ENCODE measurements at places on chromosomes 6 and 20.

GRCh38 chr6:125197795-125198269 is 44.3 kb downstream of the TPD52L1 start:
- DNase-seq: no peak

GRCh38 chr6:127481628-127482027 is 22.4 kb upstream of the KIAA0408 start:
- DNase-seq: no peak

GRCh38 chr20:58195047-58195446 is 33.4 kb downstream of the ANKRD60 start:
- DNase-seq: no peak

- DNase-seq: no peak
Observed at GRCh38 chr6:72246926-72247325, 360.6 kb downstream of the RIMS1 start.

DNA sequence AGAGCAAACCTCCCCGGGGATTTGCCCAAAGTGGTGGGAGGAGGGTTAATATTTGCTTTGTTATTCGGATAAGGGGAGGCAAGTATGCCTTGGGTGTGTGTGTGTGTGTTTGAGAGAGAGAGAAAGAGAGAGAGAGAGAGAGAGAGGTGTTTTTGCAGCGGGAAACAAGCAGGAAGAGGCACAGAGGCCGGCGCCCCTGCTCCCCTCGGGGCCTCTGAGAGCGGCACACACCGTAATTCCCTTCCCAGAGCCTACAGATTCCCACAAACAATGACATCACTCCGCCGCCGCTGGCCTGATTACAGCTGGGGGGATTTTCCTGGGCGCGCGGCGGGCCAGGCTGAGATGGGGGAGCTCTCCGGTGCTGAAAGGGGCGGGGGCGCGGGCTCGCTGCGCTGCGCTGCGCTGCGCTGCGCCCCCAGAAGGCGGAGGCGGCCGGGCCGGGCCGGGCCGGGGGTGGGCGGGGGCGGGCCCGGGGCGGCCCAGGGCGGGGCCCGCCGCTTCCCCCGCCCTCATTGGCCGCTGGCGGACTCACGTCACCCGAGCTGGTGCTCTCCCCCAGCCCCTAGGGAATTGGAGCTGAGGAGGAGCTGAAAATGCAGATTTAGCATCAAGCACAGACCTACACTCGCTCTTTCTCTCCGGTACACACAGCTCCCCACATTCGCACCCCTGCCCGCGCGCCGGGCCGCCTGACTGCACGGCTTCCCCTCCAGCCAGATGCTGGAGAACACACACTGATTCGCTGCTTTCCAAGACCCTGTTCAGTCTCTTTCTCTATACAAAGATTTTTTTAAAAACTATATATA is at the start of gene PCSK2:
TSS of gene PCSK2 (plus strand) at position 631 of the 809 bp plus-strand sequence. CDS start 266 bp downstream, outside the sequence.
- DNase-seq: no peak

DNA sequence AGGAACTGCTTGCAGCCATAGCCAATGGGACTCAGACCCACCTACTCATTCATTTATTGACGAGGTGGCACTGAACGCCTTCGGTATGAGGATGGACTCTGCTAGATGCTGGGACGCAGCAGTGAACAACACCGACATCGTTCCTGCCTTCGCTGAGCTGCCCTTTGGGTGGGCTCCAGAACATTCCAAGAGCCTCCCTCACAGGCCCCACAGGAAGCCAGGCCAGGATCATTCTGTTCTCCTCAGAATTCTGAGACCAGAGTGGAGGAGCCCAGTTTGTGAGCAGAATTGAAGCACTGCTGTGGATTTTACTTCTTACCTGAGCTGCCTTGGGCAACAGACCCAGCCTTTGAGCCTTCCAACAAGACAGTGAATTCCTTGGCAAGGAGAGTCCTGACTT is 82.1 kb downstream of the KCNB1 start:
- no peak for DNase-seq

DNA sequence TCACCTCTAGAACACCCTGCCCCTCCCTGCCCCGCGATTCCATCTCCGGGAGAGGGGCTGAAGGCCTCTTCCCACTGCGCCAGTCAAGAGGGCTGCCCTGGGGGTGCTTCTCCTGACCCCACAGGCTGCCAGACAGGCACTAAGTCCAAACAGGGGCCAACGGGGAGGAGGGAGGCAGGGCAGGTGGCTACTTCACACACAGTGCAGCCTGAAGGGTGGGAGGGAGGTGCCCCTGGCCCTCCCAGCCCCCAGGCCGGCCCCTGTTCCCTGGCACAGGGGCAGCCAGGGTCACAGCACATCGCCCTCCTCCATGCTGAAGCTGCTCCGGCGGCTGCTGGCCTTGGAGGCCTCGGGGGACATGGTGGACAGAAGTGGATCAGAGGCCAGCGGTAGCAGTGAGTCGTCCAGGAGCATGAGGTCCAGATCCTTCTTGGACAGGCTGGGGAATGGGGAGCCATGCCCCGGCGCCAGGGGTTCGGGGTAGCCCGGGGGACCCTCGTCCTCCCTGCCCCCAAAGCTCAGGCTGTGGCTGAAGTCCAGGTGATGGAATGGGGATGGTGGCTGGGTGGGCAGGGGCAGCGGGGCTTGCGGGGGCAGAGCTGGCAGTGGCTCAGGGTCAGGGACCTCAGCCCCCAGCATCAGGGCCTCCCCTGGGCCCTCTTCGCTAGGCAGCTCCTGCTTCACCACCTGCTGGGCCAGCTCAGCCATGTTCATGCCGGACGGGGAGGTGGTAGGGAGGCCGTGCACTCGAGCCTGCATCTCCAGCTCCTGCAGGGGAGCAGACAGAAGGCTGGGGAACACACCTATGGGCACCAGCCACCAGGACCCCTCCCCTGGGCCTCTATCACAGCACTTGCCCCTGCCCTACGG is 46.3 kb downstream of the MDFI start:
- DNase-seq: no peak

DNA sequence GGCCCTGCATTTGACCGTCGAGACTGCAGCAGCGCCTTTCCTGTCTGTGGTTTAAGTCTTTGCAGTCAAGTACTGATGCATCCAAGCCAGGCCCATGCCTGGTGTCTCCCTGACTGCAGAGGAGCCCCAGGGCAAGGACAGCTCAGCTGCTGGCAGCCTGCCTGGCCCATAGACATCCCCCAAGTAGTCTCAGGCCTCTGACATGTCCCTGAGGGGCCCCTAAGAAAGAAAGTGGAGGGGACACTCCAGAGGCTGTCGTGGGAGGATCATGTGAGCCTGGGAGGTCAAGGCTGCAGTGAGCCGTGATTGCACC is 18.0 kb downstream of the HRH3 start:
- no peak for DNase-seq

DNA sequence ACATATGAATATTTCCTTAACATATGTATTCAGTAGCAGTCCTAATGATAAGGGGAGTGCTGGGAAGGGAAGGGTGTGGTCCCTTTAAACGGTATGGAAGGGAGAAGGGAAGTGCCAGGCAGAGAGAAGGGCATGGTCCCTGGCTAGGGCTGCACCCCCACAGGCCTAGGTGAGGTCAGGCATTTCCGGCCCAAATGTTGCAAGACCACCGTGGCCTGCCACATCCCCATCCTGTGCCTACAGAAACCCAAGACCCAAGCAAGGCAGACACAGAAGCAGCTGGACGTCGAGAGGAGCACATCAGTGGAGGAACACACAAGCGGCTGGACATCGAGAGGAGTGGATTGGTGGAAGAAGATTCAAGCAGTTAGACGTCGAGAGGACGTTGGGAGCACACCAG is 5.9 kb downstream of the RRAGD start:
- no peak for DNase-seq

GRCh38 chr6:166604911-166605310 is 18.4 kb upstream of the RAMACL start:
- no peak for DNase-seq

GRCh38 chr6:62102387-62102786 is 183.6 kb downstream of the KHDRBS2 start:
- no peak for DNase-seq

DNA sequence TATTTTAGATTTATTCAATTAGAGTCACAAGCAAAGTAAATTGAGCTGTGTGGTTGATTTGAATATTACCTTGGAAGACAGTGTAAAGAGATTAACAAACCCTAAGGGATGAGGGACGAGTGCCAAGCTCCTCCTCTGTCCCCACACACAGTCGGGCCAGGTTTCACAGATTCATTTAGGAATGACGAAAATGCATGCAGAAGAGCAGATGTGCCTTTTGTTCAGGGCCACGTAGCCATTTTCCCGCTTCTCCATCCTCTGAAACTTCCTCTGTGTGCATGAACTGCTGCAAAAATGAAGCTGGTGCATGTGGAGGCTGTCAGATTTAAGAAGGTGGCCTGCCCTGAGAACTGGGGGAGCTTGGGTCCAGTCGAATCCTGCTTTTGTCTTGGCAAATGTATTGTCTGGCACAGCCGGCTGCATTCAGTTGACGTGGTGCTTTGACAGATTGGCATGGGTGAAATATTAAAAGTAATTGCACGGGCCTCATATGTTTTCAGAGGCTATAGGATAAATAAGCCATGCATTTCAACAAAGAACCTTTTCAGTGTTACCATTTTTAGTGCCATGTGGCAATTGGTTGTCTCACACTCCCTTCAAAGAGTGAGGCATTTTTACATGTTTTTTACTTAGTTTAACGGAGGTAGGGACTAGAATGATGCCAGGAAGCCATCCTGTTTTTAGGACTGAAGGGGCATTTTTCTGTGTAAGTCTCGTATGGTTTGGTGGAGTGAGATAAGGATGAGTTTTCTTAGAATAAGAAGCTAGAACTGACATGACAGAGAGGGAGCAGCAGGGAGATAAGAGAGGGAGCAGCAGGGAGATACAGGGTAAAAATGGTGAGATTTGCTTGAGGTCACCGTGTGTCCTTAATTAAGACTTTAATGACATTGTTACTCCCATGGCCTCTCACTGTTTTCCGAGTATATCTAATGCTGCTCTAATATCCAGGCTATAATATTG is 361.1 kb downstream of the NRN1 start:
- no peak for DNase-seq

GRCh38 chr6:157285422-157285779 is 37.9 kb downstream of the TMEM242 start:
- DNase-seq: no peak

DNA sequence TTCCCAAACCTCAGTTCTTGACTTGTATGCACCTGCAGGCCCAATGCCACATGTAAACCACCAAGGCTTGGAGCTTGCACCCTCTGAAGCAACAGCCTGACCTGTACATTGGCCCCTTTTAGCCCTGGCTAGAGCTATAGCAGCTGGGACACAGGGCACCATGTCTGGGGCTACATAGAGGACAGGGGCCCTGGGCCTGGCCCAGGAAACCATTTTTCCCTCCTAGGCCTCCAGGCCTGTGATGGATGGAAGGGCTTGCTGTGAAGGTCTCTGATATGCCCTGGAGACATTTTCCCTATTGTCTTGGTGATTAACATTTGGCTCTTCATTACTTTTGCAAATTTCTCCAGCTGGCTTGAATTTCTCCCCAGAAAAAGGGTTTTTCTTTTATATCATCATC is 64.6 kb downstream of the SLC35F1 start:
- no peak for DNase-seq

DNA sequence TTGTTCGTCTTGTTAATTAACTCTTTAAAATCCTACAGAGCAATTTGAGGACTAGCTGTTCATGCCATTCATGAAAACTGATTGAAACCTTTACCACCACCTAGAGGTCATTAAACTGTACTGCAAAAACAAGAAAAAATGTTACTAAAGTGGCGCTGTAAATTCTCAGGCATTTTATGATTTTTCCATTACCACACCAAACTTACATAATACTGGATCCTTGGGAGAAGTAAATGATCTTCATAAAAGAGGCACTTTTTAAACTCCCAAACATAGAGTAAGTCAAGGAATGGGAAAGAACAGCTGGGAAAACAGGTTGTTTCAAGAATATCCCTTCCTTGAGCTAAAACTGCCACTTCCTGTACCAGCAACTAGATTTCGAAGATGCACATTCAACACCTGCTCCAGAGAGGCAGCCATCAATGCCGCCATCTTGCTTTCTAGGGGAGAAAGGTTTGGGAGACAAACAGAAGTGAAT is 54.3 kb downstream of the MYLIP start:
- no peak for DNase-seq

DNA sequence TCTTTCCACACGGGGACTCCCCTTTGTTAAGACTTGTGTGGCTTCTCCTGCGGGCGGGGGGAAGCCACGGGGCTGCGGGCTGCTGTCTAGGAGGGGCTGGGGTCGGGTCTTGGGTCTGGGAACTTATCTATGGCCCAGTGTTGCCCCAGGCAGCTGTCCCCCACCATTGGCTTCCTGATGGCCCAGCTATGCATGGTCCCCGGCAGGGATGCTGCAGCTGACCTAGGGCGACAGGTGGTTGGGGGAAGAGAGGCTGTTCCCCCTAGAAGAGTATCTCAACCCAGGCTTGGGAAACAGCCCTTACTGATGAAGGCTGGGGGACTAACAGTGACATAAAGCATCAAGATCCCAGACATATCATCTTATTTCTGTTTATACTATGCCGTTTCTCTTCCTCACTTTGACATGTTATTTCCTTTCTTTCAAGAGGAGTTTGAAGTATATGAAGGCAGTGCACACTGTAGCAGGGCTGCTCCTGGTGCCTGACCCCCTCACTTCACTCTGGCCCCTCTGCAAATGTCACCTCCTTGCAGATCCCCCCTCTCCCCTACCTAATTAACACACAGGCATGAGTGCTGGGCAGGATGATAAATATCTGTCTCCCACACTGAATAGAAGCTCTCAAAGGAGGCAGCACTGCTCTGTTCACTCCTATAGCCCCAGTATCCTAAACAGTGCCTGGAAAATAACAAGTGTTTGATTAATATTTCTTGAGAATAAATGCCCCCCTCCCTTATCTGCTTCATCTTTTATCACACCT is 87.0 kb downstream of the HIVEP2 start:
- DNase-seq: no peak

DNA sequence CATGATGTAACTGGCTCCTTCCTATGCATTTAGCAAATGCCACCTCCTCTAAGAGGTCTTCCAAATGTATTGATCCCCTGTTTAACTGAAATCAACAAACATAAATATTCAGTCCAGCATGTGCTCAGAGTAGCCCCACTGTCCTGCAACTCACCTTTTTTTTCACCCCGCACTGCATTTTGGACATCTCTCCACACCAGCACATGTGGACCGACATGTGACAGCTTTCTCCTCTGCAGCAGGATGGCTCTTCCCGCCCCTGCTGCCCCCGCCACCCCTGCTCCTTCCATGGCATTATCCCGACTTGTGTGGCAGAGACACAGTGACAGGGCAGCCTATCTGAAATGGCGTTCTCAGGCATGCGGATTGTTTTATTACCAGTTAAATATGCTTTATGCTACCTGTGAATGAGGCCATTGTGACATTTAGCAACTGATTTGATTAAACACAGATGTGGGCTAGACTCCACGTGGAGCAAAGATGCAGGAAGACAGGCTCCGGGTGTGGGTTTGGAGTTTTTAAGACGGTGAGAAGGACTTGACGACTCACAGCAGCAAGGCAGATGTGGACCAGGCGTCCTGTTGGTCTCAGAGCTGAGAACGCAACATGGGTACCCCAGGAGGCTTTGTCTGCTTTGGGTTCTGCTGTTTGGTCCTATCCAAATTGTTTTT is 161.2 kb downstream of the EYA2 start:
- DNase-seq: no peak
